Astrocyte of the hippocampus (primary cell): ENCODE measurements at places on chromosomes 4 and X.

DNA sequence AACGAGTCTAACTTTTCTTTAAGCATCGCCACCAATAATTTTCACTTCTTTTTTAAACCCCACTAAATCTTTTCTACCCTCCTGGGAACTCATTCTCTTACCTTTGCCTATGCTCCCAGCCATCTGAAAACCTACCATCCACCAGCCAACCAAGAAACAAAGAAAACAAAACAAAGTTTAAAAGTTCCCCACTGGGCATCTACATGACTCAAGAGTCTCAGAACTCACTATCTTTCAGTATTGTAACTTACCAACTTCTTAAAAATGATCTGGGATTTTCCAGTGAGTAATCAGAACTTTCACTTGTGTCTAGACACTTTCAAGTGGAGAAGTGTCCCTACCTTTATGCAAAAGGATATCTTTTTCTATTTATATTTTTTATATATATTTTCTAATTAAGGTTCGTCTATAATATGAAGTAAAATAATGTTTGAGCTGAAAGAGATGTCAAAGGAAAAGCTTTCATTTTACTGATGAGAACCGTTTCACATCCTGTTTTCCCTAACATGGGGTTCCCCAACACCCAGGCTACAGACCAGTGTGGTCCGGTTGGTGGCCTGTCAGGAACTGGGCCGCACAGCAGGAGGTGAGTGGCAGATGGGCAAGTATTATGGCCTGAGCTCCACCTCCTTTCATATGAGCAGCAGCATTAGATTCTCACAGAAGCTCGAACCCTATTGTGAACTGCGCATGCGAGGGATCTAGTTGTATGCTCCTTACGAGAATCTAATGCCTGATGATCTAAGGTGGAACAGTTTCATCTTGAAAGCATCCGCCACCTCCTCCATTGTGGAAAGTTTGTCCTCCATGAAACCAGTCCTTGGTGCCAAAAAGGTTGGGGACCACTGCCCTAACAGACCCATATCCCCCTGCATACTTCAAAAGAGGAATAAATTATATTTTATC is 9.8 kb upstream of the TIGD2 start:
- no peak for DNase-seq

- peak; percentile 77 for DNase-seq
Measured at GRCh38 chrX:65034668-65035445, 58.6 kb upstream of the ZC4H2 start.

GRCh38 chrX:65686236-65686635 is 18.8 kb downstream of the MSN start:
- DNase-seq, result no peak

GRCh38 chrX:13898603-13899002 is 81.7 kb upstream of the GPM6B start:
- no peak for DNase-seq

- DNase-seq, result no peak
Measured at GRCh38 chr4:146061610-146062334, 113.7 kb upstream of the LSM6 start.

DNA sequence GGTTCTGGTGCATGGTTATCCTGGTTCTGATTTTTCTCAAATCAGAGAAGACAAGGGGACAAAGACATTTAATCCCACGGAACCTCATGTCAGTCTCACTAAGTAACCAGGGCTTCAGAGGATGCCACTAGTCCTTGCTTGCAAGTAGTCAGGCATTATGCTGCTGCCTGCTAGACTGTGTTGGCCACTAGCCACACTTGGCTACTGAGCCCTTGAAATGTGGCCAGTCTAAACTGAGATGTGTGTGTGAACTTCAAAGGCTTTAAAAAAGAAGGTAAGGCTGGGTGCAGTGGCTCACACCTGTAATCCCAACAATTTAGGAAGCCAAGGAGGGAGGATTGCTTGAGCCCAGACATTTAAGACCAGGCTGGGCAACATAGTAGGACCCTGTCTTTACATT is 48.6 kb upstream of the IGFBP7 start:
- DNase-seq, result peak; percentile 67

DNA sequence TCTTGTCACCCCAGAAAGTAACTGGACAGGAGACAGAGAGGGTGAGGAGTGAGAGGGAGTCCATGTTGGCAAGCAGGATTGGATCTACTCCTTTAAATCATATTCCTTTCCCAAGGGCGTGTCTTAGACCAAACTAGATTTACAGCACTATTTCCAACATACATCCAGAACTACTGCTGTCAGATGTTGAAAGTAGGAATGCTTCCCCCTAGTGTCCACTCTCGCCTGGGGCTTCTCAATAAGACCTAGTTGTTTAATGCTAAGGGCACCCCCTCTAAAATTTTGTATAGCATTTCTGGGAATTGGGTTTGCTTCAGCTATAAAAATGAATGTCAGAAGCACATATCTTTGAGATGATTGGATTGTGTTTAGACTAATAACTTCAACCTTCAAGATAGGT is 13.3 kb downstream of the OFD1 start:
- peak; percentile 62 for DNase-seq

GRCh38 chr4:87009095-87009648 is 74.4 kb downstream of the AFF1 start:
- DNase-seq, result no peak

DNA sequence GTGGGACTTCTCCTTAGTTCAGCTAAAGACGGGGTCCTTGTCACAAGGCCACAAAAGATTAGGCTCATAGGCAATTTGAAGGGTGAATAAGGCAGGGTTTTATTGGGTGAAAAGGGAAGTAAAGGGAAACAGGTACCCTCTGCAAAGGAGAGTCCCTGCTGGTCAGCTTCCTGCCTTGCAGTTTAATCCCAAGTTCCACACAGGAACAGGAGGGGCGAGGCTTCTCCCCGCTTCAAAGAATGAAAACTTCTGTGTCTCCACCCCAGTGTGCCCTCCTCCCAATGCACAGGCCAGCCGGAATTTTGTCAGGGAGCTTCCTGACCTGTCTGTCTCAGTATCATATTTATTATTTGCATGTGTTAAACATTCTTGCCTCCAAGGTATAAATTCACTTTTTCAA is 37.1 kb downstream of the ITM2A start:
- DNase-seq, result no peak

DNA sequence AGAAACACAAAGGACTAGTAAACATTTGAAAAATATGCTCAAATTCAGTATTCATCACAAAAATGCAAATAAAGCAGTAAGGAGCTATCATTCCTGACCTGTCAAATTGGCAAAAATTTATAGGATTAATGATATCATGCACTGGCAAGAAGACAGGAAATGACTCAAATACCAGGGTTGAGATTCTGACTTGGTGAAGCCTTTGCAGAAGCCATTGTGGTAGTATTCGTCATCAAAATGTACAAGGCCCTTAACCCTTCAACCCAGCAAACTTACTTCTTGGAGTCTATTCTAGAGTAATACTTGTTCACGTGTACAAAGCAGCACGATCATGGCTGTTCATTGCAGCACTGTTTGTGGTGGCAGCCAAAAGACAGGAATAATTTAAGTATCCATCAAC is 132.4 kb downstream of the ENOX2 start:
- DNase-seq, result peak; percentile 40

DNA sequence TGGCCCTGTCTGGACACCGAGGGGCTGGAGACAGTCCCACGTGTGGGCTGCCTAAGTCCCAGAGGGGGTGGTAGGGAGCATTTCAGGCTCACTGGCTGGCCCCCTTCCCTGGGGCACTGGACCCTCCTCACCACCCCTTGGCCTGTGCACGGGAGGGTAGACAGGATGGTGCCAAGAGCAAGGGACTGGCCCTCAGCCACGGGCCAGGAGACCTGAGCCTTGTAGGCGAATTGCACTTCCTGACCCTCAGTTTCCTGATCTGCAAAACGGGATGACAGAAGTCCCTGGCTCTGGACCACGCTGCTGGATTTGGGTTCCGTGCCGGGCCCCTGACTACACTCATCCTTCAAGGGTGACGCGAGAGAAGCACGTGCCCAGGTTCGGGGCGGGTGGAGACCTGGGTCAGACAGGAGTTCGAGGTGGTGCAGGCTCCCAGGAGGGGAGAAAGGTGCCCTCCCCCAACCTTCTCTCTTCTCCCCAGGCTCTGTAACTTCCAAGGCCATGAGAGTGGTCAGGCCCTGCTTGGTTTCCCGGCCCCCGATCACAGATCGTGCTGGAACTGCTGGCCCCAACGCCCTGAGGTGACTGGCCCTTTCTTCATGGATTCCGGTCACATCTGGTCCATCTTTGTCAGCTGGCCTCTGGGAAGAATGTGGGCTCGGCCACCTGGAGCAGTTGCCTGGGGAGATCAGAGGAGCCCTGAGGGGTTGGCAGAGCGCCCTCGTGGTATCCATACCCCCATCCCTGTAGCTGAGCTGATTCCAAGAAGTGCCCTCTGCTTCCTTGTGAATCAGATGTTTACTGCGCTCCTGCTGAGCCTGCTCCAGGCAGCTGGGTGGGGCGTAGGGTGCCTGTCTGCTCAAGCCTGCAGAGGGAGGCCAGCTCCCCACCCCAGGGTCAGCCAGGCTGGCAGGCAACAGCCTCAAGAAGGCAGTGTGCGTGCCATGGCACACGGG is 3.3 kb downstream of the SH3BP2 start:
- DNase-seq, result peak; percentile 75

DNA sequence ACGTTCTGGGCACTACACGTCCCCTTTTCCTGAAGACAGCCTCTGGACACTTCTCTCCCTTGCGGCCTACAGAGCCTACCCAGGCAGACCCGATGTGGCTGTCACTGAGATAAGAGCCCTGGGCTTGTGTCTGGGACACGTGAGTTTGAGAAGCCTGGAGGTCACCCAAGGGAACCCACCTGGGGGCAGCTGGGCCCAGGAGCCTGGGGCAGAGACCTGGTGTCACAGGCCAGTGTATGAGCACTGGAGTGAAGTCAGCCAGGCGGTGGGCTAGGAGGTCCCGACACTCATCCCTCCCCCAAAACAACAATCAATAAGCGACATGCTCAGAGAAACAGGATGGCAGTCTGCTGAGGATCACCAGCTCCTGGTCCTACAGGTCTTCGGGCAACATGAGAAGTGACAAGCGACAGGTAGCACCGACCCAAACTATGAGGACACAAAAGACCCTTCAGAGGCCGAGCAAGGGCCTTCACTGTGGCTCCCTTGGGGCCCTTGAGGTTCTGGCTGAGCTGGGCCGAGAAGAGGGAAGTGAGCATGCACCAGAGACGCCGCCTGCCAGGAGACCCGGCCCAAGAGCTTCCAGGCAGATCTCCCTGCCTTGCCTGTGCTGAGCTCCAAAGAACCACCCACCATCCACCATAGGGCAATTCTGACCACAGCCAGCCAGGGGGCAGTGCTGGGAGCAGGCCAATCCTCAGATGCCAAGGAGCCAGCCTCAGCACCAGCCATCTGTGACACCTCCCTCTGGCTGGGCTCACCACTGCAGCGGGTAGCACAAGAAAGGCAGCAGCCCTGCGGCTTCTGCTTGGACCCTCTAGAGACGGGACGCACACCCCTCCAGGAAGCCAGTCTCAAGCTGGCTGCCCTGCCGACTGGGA is 11.0 kb upstream of the DUSP9 start:
- peak; percentile 42 for DNase-seq

DNA sequence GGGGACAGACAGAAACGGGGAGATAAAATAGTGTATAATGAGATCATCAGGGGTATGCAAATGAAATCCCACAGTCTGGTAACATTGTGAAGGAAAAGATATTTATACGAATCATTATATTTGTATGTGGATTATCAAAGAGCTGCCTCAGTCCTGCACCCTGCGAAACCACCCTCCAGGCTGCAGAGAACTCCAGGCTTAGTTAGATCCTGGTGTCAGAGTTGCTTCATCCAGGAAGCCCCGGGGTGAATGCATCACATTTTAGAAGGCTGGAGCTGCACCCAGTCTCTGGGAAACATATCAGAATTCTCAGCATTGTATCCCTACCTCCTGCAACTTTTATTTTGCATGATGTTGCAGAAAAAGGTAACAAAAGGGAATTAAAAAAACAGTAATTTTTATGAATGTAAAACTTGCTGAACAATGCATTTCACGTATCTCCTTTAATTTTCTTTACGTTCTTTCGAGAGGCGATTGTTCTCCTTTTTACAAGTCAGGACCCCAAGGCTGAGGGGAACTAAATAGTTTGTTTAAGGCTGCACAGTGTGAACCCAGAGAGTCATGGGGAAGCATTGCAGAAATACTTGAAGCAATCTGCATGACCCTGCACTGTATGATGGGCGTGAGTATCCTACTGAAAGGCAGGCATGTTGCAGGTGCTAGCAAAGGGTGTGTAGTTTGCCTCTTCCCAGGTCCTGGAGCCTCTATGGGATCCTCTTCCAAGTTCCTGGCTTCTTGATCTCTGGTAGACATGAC is 299.5 kb upstream of the CLNK start:
- no peak for DNase-seq

DNA sequence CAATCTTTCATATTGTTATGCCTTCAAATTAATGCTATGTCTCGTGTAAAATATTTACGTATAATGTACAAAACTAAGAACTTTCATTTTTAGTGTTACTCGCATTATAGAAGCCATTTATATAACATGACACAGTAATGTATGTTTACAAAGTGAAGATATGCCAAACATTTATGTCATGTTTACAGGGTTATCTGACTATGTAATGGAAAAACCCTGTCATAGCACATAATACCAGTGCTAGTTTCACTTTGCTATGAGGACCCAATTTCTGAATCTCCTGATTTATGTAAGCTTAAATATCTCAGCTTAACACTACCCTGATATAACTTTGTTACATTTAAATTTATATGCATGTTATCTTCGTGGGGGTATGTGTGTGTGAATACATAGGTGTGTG is 233.1 kb downstream of the FAT4 start:
- DNase-seq, result no peak

DNA sequence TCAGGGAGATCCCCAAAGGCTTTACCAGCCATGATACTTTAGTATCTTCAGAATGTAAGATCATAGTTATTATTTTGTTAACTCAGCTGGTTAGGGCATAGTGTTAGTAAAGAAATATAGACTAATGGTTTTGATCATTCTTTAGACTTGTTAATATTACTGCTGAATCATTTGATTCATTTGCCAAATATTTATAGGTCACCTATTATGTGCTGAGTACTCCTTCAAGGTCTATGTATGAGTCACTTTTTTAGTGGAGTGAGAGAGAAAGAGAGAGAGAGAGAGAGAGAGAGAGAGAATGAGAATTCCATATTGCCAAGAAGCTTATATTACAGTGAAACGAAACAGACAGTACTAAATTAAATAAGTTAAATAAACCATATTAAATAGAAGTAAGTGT is 110.3 kb downstream of the UBE2NL start:
- no peak for DNase-seq

DNA sequence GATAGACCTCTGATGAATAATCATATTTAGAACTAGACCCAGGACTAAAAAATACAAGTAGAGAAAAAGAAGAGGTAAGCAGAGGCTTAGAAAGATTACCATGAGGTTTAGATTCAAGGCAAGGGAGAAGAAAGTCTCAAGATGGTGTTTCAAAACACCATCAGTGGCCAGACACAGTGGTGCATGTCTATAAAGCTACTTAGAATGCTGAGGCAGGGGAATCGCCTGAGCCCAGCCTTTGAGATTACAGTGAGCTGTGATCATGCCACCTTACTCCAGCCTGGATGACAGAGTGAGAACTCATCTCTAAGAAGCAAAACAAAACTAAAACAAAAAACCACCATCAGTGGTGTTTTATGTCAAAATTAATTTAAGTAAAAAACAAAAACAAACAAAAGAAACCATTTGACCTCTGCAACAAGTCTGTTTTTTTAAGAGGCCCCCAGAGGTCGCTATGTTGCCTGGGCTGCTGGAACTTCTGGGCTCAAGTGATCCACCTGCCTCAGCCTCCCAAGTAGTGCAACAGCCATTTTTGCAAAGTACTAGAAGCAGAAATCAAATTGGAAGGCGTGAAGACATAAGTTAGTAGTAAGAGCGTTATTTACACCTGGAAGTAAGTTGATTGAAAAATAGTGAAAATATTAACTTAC is 784.3 kb downstream of the ADGRL3 start:
- DNase-seq, result no peak

GRCh38 chrX:153776611-153777045 is 4.2 kb upstream of the SRPK3 start:
- DNase-seq, result no peak

GRCh38 chrX:126836186-126836585 is 16.7 kb downstream of the PRR32 start:
- peak; percentile 0 for DNase-seq
